ENCODE measurements at places on chromosomes 5 and 9.

- no peak for DNase-seq
Measured at GRCh38 chr9:7368410-7369292, 430.9 kb downstream of the DMAC1 start.

DNA sequence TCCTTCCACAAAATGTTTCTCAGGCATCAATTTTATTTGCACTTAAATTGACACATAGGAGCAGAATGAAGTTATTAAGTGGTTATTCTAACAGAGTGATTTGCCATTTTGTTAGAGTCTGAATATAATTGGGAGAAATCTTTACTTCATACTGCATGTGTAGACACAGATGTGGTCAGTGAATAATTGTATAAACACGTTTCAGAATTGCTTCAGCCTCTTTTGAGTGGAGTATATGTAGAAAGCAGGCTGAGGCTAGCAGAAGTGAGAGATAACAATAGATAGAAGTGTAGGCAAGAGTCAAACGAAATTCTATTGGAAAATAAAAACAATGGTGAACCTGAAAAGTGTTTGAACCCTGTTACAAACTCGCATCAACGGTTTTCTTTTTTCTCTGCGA is 270.7 kb downstream of the TMEM167A start:
- DNase-seq: no peak

GRCh38 chr9:76646249-76646648 is 118.0 kb upstream of the PCA3 start:
- DNase-seq: no peak

- DNase-seq: no peak
Measured at GRCh38 chr9:97571664-97572063, 61.5 kb downstream of the TSTD2 start.

DNA sequence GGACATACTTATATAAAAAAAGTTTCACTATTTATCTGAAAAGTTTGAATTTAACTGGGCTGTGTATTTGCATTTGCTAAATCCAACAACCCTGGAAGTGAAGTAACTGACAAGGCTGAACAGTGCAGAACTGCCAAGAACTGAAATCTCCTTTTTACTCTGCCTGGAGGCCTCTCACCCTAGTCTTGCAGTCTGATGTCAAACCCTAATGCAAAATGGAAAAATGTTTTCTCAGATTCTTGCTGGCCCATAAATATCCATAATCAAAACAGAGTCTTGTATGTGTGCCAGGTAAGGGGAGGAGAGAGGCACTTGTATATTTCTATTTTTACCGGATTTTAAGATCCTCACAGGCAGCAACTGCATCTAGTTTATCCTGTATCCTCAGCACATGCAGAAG is 432.7 kb upstream of the KLF4 start:
- DNase-seq: no peak

GRCh38 chr9:99075246-99075912 is 29.5 kb upstream of the TGFBR1 start:
- DNase-seq: no peak

GRCh38 chr5:59660737-59661136 is 232.8 kb downstream of the PDE4D start:
- no peak for DNase-seq

- DNase-seq: no peak
Measured at GRCh38 chr9:123456011-123456410, 100.0 kb downstream of the CRB2 start.

GRCh38 chr9:137575364-137575715 is 3.4 kb downstream of the DPH7 start:
- no peak for DNase-seq

GRCh38 chr5:157546456-157547100 is 29.0 kb downstream of the ADAM19 start:
- no peak for DNase-seq

GRCh38 chr5:14181299-14181968 is 38.3 kb downstream of the TRIO start:
- no peak for DNase-seq

DNA sequence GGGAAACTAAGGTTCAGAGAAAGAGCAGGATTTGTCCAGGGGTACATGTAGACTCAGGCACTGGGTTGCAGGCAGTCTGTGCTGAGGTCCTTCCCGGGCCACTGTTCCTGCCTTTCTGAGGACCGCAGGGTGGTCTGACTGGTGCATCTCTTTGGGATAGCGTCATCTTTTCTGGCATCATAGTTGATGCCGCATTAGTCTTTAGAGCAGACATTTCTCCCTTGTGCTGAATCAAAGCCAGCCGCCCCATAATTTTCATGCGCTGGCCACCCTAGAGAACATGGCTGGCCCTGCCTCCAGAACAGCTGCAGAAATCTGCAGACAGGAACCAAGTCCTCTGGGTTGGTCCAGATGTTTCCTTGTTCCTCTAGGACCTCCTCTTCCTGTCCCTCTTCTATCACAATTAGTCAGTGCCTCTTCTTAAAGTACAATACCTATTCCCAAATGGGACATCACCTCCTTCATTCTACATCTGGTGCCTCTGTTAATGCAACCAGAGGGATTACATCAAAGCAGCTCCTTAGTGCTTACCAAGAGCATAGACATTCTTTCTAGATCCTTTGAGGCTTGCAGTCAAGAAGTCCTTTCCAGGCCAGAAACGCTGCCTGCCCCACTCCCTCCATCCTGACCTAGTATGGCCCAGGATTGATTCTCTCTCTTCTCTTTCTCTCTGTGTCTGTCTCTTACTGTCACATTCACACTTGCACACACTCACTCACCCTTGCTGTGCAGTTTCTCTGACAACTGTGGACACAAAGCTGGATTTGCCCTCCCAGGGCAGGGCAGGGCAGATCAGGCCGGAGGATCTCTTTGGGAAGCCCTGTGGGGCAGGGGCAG is 42.0 kb upstream of the ORM1 start:
- no peak for DNase-seq

DNA sequence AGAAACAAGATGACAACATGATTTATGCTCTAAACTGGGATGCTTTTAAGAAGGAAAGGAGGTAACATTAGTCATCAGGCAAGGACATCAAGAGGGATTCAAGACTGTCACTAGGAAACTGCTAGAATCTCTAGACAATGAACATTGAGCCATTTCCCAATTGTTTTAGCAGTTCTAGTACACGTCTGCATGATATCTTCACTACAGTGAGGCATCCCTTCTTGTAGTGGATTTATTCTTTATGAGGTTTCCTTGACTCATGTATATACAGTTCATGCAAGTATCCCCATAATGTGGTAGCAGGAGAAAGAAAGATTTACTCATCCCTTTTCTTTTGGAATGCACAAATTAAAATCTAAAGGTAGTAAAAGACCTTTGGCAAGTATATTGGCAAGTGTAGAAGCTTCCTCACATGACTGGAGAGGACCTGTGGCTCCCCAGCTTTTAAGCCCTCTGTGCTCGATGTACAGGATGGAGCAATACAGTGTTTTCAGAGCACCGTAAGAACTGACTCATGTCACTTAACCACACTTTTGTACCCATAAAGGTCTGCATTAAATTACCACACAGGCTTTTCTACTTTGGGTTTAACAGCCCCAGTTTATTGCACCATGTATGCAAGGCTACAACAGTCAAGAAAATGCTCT is 335.9 kb downstream of the SEMA5A start:
- DNase-seq: no peak

- peak; percentile 30 for DNase-seq
Measured at GRCh38 chr5:76787237-76787636, 31.6 kb upstream of the F2RL1 start.

DNA sequence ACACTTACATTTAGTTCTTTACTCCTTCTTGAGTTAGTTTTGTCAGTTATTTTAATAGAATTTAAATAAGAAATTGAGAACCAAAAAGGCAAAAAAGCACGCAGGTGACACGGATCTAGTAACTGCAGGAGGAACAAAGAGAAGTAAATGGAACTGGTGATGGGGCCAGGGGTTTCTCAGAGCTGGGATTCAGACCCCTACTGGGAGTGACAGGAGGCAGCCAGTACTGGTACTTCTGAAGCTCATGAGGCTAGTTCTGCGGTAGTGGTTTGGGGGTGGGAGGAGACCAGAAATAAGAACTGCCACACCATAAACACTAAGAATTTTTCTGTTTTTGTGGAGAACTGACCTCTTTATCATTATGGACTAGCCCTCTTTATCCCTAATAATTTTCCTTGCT is 48.2 kb downstream of the OXCT1 start:
- DNase-seq: no peak

- DNase-seq: no peak
Measured at GRCh38 chr5:30698217-30698616, 495.3 kb upstream of the CDH6 start.

GRCh38 chr9:110170357-110171257 is 37.4 kb downstream of the C9orf152 start:
- DNase-seq: no peak

DNA sequence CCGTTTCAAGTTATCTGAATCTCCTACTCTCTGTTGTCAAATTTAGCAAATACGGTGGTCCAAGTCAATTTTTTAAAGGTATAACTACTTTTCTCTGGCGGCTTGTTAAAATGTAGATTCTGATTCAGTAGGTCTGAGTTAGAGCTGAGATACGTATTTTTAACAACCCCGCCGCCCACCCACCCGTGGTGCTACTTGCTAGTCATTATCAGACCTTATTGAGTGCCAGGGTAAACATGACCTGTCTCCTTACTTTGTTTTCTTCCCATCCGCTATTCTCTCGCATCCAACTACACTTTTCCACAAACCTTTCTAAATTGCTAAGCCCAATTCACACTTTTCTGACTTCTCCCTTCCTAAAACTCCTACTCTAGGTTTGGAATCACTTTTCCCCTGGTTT is 694 bp upstream of the PLAA start:
- DNase-seq: peak; percentile 19

GRCh38 chr5:136067422-136067821 is 38.6 kb downstream of the TGFBI start:
- no peak for DNase-seq

- peak; percentile 76 for DNase-seq
Measured at GRCh38 chr5:178404987-178405386, 172.4 kb upstream of the PHYKPL start.

DNA sequence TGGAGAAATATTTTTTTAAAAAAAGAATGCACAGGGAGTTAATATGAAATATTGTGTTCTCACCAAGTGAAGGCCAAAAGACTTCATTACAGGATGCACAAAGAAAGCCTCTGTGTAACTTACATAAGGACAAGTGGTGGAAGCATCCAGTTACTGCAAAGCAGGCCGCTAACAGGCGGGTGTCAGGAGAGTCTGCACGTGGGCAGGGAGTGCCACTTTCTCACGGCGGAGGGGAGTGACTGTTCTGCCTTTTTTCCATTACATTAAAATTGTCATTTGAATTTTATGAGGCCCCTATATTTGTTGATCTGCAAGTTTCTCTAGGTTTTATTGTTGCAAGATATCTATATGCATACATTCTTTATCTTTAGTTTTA is 28.1 kb upstream of the SPATA31E1 start:
- peak; percentile 88 for DNase-seq

GRCh38 chr9:97510797-97511654 is 9.6 kb downstream of the TMOD1 start:
- DNase-seq: no peak

DNA sequence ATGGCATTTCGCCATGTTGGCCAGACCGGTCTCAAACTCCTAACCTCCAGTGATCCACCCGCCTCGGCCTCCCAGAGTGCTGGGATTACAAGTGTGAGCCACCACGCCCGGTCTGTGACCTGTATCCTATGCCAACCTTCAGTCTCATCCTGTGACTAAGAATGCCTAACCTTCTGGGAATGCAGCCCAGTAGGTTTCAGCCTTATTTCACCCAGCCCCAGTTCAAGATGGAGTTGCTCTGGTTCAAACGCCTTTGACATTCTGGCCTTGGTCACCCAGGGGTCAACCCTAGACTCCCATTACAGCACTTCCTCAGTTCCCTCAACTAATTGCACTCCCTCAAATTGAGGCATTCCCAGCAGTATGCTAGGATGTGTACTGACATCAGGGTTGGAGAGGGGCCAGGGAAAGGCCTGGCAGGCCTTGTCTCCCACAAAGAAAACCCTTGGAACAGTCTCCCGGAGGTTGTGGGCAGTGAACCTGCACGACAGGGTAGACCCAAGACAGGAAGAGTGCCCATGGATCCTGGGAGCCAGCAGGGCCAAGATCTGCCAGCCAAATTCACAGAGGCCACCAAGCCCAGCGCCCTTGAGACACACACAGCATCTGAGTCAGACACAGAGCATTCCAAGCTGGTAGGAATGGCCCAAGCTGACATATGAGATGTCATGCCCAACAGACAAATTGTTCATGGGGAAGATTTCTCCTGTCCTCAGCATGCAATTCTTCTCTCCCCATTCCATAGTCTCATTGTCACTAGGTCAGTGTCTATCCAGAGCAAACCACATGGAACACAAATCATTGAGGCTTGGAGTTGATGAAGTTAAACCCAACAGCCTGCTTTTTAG is 24.9 kb upstream of the SMU1 start:
- no peak for DNase-seq

GRCh38 chr9:37566716-37567115 is 9.5 kb downstream of the FBXO10 start:
- peak; percentile 65 for DNase-seq

DNA sequence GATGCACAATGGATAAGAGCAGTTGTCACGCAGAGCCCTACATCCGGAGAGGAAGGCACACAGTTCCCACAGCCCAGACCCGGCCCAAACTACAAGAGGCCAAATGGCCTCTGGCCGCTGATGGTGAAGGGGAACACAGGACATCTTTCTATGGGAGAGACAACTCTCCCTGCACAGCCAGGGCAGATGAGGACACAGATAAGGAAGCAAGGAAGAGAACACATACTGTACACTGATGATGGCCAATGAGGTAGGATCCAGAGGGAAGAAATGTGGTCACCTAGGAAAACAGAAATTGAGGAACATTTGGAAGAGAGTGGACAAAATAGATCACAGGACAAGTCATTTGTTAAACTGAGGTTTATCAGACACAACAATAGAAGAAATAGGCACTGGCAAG is 28.4 kb upstream of the SMIM32 start:
- no peak for DNase-seq

DNA sequence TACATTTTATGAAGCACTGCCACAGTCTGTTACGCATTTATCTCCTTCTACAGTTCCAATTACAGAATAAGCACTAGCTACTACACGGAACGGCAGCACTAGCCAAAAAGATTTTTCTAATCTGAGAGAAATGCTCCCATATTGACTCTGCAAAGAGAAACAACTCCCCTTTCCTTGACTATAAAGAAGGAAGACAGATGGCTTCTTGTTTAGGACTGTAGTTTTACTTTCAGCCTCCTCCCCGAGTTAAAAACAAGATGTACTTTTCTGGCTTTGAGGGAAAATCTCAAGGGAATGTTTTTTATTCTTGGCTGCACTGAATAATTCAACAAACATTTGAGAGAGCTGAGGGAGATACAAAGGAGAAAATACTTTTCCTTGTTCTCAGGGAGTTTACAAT is 1.9 kb upstream of the SLC44A1 start:
- peak; percentile 43 for DNase-seq
